Fibroblast of the aortic adventitia (primary cell): ENCODE measurements at places on chromosomes 11 and 22. TPM values are rescaled to one million over a fixed set of nuclear protein-coding genes. Genes with fewer than 3 reads are reported as not detected.

- peak; percentile 46 for DNase-seq
These were observed 740.9 kb downstream of the NTM start for GRCh38 chr11:132111316-132111715.

- peak; percentile 34 for DNase-seq
These were observed 161.0 kb upstream of the SORL1-AS1 start for GRCh38 chr11:121613724-121614123.

DNA sequence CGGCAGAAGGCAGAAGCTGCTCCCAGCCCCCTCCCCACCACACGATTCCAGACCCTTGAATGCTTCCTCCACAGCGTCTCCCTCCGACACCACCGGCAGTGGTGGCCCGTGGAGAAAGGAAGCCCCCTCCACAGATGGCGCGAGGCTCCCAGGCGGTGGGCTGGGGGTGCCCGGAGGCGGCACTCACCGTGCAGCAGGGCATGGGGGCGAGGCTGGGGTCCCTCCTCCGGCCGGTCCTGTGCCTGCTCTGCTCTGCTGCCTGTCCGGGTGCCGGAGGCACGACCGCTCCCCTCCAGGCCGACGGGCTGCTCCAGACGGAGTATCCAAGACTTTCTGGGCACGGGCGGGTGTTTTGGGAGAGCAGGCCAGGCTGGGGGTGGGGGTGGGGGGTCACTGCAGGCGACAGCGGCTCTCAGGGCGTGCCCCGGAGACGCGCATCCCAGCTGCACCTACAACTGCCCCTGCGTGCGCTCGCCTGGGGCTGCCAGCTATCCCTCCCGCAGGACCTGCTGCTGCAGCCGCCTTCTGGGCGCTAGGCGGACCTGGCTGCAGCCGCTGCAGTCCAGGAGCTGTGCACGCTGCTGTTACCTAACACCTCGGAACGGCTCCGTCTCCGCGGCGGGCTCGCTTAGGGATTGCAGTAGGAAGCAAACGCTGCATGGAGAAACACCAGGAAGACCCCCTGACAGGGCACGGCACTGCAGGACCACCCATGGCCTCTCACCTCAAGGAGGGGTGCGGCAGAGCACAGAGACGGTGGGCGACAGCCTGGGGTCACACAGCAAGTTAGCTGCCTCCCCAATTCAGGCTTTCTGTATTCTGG lies 15.2 kb downstream of the MRGPRG start:
- DNase-seq = no peak

The SYVN1 gene
- 10.4 and 24.3 TPM in 2 replicates for total RNA-seq

- DNase-seq = no peak
These were observed 71.3 kb downstream of the TSPAN18 start for GRCh38 chr11:44797886-44798606.

The OR6T1 gene
- not detected in 2 replicates for total RNA-seq

DNA sequence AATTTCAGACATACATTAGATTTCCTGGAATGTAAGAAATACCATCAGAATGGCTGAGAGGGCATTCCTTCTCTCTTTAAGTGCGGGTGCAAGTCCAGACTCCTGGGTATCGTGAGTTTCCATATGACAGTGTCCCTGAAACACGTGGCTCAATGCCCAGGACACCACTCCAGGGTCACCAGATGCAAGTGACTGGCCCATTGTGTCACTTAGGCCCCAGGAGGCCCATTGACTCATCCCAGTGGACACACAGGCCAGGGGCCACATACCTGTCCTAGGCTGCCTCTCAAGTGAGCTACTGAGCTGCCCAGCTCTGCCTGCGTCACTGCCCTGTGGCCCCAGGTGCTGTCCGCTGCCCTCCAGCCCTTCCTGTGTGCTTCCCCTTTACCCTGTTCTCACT lies 18.5 kb downstream of the FBLN1 start:
- DNase-seq = no peak

The SOX6 gene
- total RNA-seq = 0.36 and 1.8 TPM in 2 replicates

The APIP gene
- 24.9 and 32.4 TPM in 2 replicates for total RNA-seq

The ENTHD1 gene
- total RNA-seq = not detected in 2 replicates

The MS4A7 gene
- total RNA-seq = not detected in 2 replicates

The RFPL3 gene
- total RNA-seq = not detected in 2 replicates

- peak; percentile 39 for DNase-seq
These were observed 57.8 kb upstream of the RCN1 start for GRCh38 chr11:32033067-32033466.

- DNase-seq = peak; percentile 94
These were observed 107.4 kb downstream of the ZBTB16 start for GRCh38 chr11:114166897-114167323.

The RIBC2 gene
- 5.7 TPM in 1 of 2 replicates, not detected in the other for total RNA-seq

The PRDM11 gene
- total RNA-seq = 3.4 and 5.3 TPM in 2 replicates

DNA sequence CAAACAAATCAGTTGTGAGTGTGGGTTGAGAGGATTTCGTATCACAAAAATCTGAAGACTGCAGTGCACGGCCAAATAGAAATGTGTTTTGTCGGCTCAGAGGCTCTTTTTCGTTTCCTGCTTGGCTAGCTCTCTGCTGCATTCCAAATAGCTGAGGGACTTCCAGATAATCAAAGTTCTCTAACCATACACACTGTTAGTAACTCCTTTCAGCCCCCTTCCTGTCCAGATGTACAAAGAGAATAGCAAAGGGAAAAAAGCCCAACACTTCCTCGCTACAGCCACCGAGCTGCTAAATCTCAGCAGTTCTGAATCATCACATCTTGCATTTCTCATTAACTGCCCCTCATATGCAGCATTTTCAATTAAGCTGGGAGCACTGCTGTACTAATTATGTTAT lies 203.1 kb downstream of the TENM4 start:
- DNase-seq = peak; percentile 94

The ZBTB16 gene
- 0.27 and 0.41 TPM in 2 replicates for total RNA-seq

- DNase-seq = no peak
These were observed 43.4 kb upstream of the PITPNB start for GRCh38 chr22:27962268-27963044.

DNA sequence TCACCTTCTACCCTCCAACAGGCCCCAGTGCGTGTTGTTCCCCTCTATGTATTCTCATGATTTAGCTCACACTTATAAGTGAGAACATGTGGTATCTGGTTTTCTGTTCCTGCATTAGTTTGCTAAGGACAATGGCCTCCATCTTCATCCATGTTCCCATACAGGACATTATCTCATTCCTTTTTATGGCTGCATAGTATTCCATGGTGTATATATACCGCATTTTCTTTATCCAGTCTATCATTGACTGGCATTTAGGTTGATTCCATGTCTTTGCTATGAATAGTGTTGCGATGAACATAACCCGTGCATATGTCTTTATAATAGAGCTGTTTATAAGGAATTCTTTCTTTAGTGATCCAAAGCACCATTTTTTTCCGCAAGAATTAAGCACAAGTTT lies 28.5 kb upstream of the TLCD5 start:
- no peak for DNase-seq

DNA sequence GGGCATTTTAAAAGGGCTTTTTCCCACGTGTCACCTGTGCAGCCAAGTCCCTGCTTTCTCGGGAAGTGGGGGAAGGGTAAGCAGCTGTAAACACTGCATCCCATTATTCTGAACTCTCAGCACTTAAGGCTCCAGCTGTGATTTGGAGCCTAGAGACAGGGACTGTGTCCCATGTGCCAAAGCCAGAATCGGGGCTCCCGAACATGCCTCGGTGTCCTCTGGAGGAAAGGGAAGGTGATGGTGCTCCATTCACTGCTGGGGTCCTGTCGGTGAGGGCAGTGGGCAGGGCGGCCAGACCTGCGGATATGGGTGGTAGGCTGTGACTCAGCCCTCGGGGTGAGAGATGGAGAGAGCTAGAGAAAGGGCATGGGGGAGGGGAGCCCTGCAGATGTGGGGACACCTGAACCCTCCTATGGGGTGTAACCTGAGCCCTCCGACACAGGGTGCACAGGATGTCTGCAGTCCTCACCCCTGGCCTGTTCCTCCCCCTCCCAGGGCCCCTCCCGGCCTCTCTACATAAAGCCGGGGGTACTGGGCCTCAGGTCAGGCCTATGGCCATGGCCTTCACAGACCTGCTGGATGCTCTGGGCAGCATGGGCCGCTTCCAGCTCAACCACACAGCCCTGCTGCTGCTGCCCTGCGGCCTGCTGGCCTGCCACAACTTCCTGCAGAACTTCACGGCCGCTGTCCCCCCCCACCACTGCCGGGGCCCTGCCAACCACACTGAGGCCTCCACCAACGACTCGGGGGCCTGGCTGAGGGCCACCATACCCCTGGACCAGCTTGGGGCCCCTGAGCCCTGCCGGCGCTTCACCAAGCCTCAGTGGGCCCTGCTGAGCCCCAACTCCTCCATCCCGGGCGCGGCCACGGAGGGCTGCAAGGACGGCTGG lies 31.8 kb downstream of the CAPN1 start:
- no peak for DNase-seq

The COA4 gene
- 54.2 and 70.8 TPM in 2 replicates for total RNA-seq

DNA sequence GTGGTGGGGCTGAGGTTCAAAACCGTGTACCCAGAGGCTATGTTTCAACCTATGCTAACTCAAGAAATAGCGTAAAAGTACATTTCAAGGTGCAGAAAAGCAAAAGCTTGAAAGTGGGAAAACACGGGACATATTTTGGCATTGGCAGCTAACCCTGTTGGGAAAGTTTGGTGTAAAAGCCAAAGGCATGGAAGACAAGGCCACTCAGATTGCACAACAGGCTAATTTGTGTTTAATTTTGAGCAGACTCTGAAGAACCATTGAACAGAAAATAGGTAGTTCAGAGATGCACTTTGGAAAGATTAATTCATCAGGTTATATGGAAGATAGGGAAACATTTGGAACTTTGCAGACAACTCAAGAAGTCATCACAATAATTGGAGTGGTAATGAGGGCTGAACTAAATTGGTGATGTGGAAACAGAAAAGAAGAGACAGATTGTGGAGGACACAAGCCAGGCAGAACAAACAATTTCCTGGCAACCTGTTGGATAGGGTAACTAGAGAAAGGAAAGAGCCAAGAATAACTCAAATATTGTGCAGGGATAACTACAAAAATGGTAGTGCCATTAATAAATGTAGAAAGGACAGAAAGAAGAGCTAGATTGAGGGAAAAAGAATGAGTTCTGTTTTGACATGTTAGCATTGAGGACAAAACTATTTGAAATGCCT lies 140.5 kb upstream of the PGR start:
- DNase-seq = no peak

The FOLR1 gene
- total RNA-seq = 0.18 TPM in 1 of 2 replicates, not detected in the other

DNA sequence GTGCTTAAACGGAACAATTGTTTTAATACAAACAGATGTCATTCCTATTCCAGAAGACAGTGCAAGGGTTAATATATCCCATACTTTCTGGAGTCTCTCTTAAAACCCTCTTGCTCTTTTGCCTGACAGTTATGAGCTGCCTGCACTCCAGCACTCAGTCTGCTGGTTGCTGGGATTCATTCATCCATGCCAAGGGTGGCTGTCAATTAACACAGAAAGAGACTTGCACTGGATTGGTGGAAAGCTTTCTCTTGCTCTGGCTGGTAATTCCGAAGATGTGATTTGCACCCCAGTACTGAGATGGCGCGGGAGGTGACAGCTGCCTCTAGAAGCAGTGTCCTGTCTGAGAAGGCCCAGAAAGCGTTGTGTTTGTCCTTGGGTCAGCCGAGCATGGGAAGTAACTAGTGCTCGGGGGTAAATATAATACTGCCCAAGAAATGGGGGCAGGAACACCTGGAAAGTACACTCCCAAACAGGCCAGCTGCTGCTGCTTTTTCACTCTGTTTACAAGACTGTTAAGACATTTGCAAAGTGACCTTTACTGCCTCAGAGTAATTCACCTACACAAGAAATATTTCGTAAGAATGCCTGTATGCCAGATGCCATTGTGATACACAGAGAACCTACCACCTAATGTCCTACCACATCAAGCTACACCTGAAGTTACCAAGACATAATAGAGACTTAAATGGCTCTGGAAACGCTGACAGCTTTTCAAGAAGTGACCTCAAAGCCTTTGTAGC lies 20.5 kb downstream of the SCUBE2 start:
- no peak for DNase-seq

- no peak for DNase-seq
These were observed 4.0 kb downstream of the RASSF10 start for GRCh38 chr11:13013054-13013488.

The MPZL2 gene
- total RNA-seq = 0.36 and 1.1 TPM in 2 replicates

GRCh38 chr11:74639533-74639932 lies 47.2 kb downstream of the POLD3 start:
- no peak for DNase-seq

DNA sequence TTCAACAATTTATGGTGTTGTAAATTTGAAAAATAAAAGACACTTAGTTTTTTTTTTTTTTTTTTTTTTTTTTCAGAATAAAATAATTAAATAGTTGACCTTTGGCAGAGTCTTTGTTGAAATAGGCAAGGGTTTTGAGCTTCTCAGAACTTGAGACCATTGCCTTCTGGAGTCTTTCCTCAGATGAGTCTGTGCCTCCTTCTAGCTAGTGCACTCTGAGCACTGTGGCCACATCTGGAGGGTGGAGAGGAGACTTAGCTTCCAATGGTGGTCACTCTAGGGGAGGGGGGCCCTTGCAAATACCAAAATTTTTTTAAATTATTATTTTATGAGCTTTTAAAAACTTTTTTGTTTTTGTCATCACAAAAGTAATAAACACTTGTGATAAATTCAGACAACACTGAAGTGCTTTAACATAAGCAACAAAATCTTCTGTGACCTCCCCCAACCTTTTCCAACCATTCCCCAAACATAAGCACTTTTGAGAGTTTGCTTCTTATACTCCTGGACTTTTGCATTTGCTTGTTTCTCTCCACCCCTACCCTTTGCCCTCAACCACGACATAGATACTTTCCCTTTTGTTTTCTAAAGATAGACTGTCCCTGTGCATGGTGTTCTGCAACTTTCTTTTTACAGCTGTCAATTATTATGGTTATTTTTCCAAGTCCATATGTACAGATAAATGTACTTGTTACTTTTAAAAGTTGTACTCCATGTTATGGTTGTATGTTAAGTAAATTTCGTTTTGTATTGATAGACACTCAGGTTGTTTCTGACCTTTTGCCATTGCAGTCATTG lies 41.1 kb downstream of the BMAL1 start:
- DNase-seq = no peak

DNA sequence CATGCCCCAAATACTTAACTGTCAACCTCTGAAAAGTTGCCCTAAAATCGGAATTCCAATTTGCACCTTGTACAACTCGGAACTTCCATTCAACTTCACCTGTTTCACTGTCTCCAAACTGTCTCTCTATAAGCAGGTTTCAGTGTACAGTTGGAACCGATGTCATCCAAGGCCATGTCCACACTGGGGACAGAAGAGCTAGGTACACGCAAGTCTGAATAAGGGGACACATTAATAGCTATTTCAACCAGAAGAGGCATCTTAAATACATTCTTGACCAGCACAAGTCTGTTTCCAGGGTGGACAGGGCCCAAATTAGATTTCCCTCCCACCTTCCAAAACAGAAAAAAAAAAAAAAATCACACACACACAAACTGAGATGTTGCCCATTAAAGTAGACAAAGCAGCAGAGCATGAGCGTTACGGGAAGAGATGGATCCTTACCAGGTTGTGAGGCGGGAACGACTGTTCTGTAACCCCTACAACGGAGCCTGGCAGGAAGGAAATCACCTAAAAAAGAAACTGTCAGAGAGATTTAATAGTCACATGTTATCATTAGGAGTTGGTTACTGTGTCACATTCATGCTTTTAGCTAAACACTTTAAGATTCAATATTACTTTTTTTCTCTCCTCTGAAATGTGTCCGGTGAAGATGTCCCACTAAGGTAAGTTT lies 1.7 kb downstream of the CREBZF start:
- DNase-seq = peak; percentile 17
